ENCODE measurements at places on chromosomes 11 and 22. TPM values are rescaled to one million over a fixed set of nuclear protein-coding genes. Genes with fewer than 3 reads are reported as not detected.

DNA sequence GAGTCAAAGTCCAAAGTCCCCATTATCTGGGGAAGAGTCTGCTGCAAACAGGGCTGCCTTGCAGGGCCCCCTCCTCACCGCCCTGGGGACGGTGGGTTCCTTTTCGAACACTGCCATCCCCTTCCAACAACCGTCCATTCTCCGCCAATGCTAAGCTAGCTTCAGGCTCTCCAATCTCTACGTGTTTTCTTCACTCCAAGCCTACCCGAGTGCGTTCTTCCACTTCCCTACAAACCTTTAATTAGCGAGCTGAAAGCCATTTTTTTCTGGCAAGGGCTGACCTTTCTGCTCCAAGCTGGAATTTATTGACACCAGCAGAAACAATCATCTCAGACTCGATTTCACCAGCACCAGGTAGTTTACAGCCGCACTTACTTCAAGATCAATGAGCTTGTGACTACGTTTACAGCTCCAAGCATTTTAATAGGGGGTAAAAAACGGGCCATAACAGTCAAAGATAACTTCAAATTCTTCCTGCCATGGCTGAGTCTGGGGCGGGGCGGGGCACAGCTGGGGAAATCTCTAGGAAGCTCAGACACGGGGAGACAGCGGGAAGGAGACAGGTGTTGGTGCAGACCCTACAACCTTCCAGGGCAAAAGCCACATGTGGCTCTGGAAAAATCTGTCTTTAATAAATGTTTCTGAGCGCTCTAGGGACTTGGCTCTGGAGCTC, 82.2 kb downstream of the PHF21B start:
- no peak for DNase-seq

GRCh38 chr11:78203184-78203583, 14.5 kb downstream of the USP35 start:
- DNase-seq = peak; percentile 49

The RAG1 gene
- total RNA-seq = 0.23 TPM

DNA sequence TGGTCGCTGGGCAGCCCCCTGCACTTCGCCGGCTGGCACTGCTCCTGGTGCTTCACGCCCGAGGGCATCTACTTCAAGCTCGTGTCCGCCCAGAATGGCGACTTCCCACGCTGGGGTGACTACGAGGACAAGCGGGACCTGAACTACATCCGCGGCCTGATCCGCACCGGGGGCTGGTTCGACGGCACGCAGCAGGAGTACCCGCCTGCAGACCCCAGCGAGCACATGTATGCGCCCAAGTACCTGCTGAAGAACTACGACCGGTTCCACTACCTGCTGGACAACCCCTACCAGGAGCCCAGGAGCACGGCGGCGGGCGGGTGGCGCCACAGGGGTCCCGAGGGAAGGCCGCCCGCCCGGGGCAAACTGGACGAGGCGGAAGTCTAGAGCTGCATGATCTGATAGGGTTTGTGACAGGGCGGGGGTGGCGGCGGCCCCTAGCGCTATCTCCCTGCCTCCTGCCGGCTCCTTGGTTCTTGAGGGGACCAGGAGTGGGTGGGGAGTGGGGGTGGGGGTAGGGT, 13.5 kb upstream of the MIEF1 start:
- no peak for DNase-seq

GRCh38 chr11:76839311-76839710, 21.4 kb upstream of the ACER3 start:
- DNase-seq = no peak

The BACE1-AS gene
- total RNA-seq = 7.0 TPM
